Karpas-422 (cell line): ENCODE measurements at places on chromosomes 4 and X. TPM values are rescaled to one million over a fixed set of nuclear protein-coding genes. Genes with fewer than 3 reads are reported as not detected.

GRCh38 chrX:47169273-47169672 is 24.3 kb downstream of the RBM10 start:
- no peak for DNase-seq

DNA sequence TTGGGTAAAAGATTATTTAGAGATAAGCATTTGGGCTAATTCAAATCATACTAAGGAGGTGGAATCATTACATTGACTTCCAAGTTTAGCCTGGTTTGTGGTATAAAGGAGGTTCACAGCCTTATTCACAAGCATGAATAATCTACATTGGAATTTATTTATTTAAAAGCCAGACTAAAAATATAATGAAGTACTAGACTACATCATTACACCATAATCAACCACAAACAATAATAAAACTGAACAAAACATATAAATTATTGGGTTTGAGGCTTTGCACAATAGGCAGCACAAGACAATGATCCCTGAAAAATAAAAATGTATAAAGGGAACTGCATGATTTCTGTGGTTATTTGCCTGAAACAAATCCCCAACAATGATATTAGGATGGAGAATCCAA is 314.0 kb downstream of the GBA3 start:
- no peak for DNase-seq

- no peak for DNase-seq
These were observed 54.5 kb downstream of the NPY5R start for GRCh38 chr4:163398238-163398637.

- no peak for DNase-seq
These were observed 108.0 kb upstream of the PDE5A start for GRCh38 chr4:119736559-119736958.

DNA sequence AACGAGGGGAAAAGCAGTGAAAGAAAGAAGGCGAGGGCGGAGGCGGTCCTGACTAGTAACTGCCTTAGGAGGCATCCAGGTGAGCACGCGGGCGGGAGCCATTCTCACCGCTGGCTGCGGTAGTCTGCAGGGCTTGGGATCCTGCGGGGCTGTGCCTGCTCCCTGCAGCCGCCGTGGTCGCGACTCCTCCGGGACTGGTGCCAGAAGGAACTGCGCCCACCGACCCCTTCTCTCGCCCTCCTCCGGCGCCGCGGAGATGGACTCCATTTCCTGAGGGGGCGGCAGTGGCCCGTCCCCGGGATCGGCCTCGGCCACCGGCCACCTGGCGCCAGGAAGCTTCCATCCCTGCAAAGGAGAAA is 543 bp downstream of the NFXL1 start:
- DNase-seq: peak; percentile 70

DNA sequence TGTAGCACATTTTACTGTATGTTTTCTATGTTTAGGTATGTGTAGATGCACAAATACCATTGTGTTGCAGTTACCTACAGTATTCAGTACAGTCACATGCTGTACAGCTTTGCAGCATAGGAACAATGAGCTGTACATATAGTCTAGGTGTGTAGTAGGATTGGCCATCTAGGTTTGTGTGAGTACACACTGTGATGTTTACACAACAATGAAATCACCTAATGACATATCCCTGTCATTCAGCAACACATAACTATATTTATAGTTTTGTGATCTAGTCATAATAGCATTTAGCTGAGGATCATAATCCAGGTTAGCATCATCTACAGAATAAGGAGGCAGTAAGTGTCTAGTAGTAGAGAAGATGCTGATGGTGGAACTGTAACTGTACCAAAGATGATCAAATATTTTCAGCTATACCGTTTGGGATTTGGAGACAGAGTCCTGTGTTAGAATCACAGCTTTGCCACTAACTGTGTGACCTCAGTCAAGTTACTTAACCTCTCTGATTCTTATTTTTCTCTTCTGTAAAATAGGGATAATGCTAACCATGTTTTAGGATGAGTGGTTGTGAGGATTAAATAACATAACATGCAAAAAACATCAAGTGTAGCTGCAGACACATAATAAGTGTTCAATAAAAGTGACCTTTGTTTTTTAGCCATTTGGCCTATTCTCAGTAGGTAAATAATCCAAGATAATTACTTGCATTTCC is 73.3 kb downstream of the LIMCH1 start:
- DNase-seq: no peak

DNA sequence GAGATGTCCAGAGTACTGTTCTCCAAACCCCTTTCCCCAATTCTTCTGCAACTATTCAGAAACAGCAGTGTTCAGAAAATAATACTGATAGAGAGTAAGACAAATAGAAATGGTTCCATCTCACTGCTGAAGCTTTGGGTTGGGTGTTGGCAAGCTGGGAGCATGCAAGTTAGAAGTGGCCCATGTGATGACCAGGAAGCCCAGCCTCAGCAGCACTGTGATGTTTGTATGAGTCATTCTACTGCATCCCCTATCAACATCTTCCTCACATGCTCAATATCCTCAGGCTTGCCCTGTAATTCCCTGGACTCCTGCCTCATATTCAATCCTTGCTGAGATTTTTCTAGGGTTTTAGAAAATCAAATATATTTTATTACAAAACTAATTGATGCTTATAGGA is 96.5 kb downstream of the CHRDL1 start:
- no peak for DNase-seq

GRCh38 chrX:123513585-123514278 is 219.1 kb downstream of the THOC2 start:
- DNase-seq: no peak

ZNF732 gene
- 0.25 and 1.0 TPM in 2 replicates for total RNA-seq

DCLK2 gene
- not detected in 2 replicates for total RNA-seq

TRIM60 gene
- total RNA-seq: not detected in 2 replicates

TMPRSS11D gene
- not detected in 2 replicates for total RNA-seq
